ENCODE measurements at places on chromosomes 13 and 19. TPM values are rescaled to one million over a fixed set of nuclear protein-coding genes. Genes with fewer than 3 reads are reported as not detected.

DNA sequence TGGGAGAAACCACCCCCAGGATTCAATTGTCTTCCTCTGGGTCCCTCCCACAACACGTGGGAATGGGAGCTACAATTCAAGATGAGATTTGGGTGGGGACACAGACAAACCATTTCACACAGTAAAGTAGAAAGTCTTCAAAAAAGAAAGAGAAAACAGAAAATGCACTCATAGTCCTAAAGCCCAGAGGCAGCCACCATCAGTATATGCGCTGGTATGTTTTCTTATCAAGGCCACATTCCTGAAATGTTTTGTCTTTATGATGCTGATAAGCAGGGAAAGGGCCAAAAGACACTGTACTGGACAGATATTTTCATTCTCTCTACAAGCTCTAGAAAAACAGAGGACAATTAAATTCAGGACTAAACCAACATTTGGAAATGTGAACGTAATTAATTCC lies 375.8 kb upstream of the TSHZ3 start:
- DNase-seq = no peak

DNA sequence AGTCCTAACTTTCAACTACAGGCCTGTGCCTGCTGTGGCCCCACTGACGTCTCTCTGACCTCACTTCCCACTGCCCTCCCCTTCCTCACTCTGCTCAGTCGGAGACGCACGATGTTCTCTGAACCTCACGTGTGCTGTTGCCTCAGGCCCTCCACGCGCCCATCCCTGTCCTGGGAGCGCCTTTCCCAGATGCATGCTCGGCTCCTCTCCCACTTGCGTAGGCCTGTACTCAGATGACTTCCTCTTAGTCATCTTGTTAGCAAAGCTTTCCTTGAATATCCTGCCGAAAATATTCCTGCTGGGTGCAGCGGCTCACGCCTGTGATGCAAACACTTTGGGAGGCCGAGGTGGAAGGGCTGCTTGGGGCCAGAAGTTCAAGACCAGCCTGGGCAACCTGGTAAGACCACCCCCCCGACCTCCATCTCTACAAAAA lies 9.3 kb upstream of the SYT5 start:
- peak; percentile 98 for DNase-seq

DNA sequence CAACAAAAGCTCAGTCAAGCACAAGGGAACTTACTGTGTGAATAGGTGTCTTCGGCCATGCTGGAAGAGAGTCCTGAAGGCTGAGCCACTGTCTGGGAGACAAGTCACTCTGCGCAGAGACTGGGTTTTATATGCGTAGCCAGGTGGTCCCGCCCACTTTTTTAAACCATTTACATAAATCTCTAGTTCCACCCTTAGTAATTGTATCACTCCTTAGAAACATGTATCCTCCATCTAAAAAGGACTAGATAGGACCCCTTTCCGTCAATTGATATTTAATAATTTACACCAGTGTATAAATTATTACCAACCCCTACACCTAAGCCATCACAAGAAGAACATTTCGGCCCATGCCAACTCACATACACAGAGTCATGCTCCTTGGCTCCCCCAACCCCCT lies at the start of gene DUXA:
Gene DUXA, minus strand, starts transcription at position 101 of the 400 bp plus-strand sequence. Its CDS starts 42 bp downstream, at position 59.
- no peak for DNase-seq

CEBPG gene
- 36.4 TPM for total RNA-seq

ADPRHL1 gene
- 1.3 TPM for total RNA-seq

TEX29 gene
- not detected for total RNA-seq
